ENCODE measurements at places on chromosomes 7 and 10. TPM values are rescaled to one million over a fixed set of nuclear protein-coding genes. Genes with fewer than 3 reads are reported as not detected.

Gene ZWINT
- 3.0 TPM for total RNA-seq

- no peak for DNase-seq
Measured at GRCh38 chr10:123009105-123009820, 457 bp downstream of the ACADSB start.

GRCh38 chr7:99011706-99012404, 132.1 kb downstream of the SMURF1 start:
- no peak for DNase-seq

DNA sequence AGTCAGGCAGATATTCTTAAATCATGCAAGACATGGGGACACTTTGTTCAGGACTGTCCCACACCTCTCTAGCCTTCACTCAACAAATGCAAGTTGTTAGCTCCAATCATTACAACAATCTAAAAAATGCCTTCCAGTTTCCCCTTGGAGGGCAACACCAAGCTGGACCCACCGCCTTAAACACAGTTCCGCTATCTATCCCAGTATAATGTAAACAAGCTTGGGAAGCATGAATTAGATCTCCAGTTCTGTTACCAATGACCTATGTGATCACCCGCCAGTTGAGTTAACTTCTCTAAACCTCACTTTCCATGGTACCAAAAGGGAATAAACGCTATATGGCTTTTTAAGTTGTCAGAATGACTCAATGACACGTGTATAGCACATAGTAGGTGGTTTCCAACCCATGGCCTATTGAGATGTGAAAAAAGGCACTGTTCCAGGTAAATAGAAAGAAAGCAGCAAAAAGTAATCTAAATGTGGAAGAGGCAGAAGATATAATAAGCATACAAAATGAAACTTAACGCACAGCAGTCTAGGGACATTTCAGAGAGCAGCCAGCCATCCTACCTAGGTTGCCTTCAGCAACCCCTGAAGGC, 2.4 kb upstream of the REEP3 start:
- DNase-seq, result no peak

- no peak for DNase-seq
Measured at GRCh38 chr7:92461027-92462003, 14.0 kb downstream of the GATAD1 start.

Data from breast epithelium (tissue), 4 donors.